ENCODE measurements at places on chromosomes 2 and 18.
A peak's percentile ranks its signal among the peaks of the same experiment; 100 is the strongest.

DNA sequence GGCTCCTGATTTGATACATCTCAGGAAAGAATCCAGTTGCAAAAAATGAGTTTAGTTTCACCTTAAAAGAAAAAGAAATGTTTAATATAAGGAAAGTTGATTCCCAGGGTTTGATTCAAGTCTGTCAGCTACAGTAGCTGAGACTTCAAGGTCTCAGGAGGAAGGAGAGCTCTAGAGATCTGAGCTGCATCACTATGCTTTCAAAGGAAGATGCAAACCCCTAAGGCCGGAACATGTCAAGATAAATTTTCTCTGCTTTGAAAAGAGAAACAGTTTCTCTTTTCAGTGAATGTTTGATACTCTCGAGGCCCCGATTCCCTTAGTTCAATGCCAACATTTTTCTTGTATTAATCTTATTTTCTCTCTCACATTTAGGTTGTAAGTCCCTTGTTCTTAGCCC lies 128.6 kb downstream of the RGPD3 start:
- no peak for DNase-seq

- no peak for DNase-seq
Measured at GRCh38 chr2:42999856-43000241, 207.5 kb upstream of the HAAO start.

DNA sequence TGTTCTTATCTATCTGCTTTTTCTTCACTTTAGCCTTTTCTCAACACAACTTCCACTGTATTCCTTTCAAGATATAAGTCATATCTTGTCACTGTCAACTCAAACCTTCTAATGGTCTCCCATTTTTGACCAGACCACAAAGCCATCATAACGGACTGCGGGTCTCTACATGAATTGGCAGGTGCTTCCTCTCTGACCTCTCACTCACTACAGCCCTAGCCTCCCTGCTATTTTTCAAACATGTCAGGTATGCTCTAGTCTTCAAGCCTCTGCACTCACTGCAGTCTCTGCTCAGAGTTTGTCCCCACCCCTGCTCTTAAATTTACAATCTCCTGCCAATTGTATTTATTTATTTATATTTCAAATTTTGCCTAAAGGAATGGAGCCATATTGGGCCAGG lies 858.1 kb downstream of the TRIB2 start:
- no peak for DNase-seq

GRCh38 chr2:47644351-47644750 lies 138.6 kb upstream of the MSH6 start:
- DNase-seq: no peak

DNA sequence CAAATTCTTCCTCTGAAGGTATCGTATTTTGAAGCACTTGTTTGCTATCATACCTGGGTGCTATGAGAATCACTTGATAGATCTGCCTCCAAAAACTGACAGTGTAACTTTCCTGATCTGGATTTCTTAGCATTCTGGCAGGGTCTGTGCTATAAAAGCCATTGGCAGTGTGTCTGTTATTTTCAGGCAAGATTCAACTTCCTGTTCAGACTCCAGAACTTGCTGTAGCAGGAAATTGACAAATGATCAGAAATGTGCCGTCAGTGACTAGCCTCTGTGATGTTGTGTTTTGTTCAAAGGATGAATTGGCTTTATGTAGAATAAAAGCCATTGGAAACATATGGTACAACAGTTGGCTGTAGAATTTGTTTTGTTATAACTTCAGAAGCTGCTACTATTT lies 273.3 kb downstream of the PTPRM start:
- DNase-seq: no peak

- peak; percentile 46 for DNase-seq
Measured at GRCh38 chr18:58605027-58606020, 23.6 kb downstream of the ALPK2 start.

DNA sequence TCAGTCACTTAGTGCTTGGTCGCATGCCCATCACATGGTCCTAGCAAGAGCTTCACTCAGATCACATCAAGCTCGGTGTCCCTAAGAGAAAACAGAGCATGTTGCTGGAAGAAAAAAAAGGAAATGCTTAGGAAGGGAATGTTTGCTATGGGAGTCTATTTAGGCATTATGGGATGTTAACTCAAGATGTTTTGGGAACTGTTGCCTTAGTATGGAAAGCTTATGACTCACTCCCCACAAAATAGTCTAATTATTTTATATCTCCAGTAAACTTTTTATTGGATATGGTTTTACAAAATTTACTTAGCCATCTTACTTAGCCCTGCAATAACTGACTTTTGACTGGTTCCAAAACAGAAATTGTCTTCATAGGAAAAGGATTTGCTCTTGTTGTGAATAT lies 439.5 kb upstream of the ZEB2 start:
- DNase-seq: no peak

DNA sequence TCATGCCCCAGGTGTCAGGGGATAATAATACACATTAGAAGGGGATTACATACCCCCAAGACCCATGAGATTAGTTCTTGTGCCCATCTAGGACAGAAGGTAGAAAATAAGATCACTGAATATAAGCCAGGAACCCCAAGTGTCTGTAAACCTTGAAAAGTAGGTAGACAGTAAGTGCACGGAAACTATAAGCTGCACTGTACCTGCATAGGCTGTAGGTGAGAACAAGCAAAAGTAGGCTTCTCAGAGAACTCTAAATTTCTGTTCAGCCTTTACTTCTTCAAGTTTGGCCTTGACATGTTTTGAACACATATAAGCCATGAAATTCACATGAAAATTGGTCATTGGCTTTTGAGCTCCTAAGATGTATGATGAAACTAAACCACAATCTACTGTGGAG lies 113.0 kb upstream of the FSIP2 start:
- no peak for DNase-seq

DNA sequence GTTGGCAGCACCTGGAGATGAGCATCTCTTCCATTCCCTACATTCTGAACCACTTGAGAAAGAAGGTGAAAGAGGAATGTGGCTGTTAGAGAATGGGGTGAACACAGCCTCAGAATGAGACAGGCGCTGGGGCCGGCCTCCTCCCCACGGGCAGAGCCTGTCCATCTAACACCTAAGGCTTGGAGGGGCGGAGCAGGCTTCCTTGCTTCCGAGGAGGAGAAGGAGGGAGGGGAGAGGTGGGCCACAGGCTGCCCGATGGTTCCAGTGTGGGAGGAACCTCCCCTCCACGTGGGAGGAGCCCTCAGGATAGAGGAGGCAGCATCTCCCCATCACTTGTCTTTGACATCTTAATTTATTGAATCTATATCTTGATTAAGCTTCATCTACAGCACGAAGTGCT lies 68.6 kb downstream of the CIB4 start:
- DNase-seq: no peak

- no peak for DNase-seq
Measured at GRCh38 chr2:138187221-138187620, 222.9 kb downstream of the HNMT start.

GRCh38 chr2:152674334-152674733 lies 42.9 kb downstream of the PRPF40A start:
- DNase-seq: no peak

DNA sequence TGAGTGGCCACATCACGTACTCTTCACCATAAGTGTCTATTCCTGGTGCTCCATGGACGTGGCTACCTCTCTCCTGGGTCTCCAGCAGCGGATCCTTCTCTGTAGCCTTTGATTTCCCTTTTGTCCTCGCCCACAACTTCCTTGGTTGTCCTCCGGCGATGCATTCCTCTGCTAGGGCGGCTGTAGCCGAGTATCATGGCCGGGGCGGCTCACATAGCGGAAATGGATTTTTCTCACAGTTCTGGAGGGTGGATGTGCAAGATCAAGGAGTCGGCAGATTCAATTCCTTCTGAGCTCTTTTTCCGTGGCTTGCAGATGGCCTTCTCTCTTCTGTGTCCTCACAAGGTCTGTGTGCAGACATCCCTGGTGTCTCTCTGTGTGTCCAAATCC lies 35.7 kb downstream of the ACKR3 start:
- no peak for DNase-seq

GRCh38 chr2:182043861-182044260 lies 58.2 kb downstream of the PPP1R1C start:
- no peak for DNase-seq

DNA sequence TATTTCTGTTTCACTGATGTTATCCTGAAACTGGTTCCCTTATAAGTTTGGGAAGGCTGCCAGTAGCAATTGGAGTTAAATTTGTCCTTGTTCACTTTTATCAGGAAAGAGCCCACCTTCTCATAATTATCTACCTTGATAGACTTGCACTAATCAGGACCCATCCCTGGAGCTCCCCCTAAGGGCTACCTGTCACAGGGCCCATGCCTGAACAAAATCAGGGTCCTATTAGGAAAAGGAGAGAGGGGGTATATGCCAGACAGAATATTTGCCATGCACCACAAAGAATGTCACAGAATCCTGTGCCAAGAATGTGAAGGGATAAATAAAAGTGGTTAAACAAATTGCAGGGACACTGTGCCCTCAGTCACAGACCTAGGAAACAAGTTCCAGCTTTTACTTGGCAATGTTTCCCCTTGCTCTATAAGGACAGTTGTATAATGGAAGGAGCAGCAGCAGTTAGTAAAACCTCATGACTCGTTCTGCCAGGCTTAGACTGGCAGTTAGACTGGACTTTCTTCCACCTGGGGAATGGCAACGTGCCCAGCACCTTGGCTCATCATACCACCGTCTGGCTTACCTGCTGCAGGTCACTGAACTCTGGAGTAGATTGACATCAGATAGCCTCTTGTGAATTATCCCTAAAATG lies 32.3 kb upstream of the VWC2L start:
- no peak for DNase-seq

- DNase-seq: no peak
Measured at GRCh38 chr18:50289108-50289443, 1.6 kb upstream of the CXXC1 start.

DNA sequence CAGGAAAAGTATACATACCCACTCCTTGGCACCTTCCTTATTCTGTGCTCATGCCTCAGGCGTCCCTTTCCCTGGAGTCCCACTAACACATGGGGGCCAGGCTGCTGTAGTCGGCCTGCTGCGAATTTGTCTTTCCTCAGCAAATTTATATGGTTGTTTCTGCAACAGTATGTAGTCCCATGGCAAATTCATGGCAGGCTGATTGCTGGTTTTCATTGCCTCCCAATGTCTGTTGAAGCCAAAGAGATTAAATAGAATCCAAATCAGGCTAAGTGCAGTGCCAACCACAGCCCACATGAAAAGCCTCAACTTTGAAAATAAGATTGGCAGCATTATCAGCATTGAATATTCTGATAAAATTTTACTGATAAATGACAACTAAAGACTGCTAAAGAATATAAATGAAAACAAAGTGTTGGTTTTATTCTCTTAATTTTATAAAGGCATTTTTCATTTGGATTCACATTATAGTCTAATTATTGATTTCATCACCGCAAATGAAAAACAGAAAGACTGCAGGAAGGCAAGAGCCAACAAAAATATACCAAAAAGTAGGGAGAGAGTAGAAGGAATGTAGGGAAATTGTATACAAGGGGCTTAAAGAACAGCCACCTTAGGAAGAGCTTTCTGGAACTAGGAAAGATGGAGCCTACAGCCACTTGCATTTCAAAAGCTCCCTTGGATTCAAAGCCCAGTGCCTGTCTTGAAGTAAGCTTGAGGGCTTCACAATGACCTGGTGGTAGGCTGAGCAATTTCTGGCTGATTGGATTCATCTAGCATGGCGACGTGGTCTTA lies 283.7 kb upstream of the MMADHC start:
- DNase-seq: no peak

- no peak for DNase-seq
Measured at GRCh38 chr2:177268187-177268871, 3.8 kb upstream of the NFE2L2 start.

DNA sequence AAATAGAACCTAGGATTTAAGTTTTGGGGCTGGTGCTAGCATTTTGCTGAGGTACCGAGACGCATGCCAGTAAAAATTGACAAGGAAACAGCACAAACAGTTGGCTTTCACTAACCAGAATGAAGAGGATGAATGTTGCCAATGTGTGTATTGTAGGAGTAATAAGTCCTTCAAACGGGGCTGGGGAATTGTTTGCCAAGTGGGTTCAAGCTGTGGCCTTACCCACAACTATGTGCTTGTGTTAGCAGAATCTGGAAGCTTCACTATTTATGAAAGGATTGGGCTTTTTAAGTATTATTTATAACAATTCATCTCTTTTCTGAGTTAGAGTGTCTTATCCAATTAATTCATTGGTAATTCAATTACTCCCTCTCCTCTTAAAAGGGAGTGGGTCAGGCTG lies 15.0 kb upstream of the KIF5C start:
- DNase-seq: no peak

DNA sequence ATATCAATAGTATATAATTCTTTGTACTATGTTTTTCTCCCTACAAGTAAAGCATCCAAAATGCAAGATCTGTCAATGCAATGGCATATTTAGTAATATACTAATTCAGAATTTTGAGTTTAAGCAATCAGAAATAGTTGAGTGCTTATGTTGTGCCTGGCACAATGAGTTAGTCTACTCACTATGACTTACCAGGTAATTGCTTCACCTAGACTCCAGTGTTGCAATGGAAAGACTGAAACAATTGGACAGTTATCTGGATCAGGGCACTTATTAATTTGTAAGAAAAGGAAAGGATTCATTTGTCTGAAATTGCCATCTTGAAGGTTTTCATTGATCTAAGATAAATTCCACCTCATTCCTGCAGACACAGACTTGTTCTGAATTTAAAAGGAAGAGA lies 97.6 kb upstream of the TCF4 start:
- no peak for DNase-seq

DNA sequence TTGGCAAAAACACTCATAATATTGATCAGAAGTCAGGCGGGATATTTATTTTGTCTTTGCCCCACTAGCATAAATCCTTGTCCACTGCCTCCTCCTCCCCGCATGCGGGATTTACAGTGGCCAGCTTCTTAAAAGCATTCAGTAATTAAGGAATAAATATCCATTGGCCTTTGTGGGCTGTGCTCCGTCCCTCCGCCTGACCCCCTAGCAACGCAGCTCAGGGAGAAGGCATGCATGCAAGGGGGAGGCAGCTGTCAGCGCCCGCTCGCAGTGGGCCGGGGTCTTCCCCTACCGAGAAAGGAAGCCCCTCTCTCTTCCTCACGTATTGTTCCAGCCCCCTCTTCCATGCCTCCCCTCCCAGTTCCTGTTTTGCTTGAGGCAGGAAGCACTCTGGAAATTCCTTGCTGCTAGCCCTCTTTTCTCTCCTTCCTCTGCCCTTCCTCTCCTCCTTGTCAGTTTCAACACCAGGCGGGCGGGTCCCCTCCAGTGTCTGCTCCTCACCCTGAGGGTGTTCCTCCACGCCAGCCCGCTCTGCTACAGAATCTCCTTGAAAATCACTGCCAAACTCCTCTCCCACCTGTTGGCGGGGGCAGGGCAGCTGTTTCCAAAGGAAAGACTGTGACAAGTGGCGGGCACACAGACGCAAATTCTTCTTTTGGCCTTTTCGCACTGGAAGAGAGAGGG lies 60.1 kb downstream of the GBX2 start:
- DNase-seq: no peak
